ENCODE measurements at places on chromosomes 1 and 21. TPM values are rescaled to one million over a fixed set of nuclear protein-coding genes. Genes with fewer than 3 reads are reported as not detected.

GRCh38 chr1:231279081-231279480, 38.1 kb downstream of the GNPAT start:
- H3K27ac ChIP-seq, result no peak overlapping the region
- no peak overlapping the region for H3K4me3 ChIP-seq
- H3K27me3 ChIP-seq, result no peaks in the 10 kb centered on the region
- peaks cover 40% of the 10 kb centered on the region for H3K36me3 ChIP-seq
- H3K4me1 ChIP-seq, result no peaks in the 10 kb centered on the region

- no peaks in the 10 kb centered on the region for H3K27me3 ChIP-seq
- no peak for DNase-seq
- no peak overlapping the region for H3K4me3 ChIP-seq
- no peaks in the 10 kb centered on the region for H3K36me3 ChIP-seq
- H3K4me1 ChIP-seq, result no peaks in the 10 kb centered on the region
These were observed 201.8 kb upstream of the BRINP3 start for GRCh38 chr1:190679454-190679853.

DNA sequence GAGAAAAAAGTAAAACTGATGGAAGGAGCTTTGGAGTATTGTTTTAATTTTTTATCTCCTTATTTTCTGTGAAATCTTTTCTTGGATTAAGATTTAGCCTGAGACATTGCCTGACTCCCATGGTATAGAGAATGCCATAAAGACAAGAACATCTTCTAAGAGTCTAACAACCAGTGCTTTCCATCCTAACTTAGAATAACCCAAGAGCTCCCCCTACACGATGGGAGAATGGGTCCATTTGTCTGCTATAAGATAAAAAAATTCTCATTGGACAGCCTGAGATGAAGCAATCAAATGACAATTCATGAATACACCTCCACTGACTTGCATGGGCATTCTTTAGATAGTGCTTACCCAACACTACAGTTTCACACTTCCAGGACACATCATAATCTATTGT, 478.1 kb downstream of the TTLL7 start:
- H3K27ac ChIP-seq, result no peak overlapping the region
- H3K4me1 ChIP-seq, result no peaks in the 10 kb centered on the region

- no peaks in the 10 kb centered on the region for H3K36me3 ChIP-seq
- H3K4me1 ChIP-seq, result no peaks in the 10 kb centered on the region
- no peak for DNase-seq
- no peaks in the 10 kb centered on the region for H3K27me3 ChIP-seq
- H3K27ac ChIP-seq, result no peak overlapping the region
- H3K4me3 ChIP-seq, result no peak overlapping the region
These were observed 102.2 kb downstream of the NTMT2 start for GRCh38 chr1:170247751-170248521.

The TMPRSS15 gene
- not detected for polyA plus RNA-seq

Measured in stomach (tissue), 19 donors.